ENCODE measurements at places on chromosomes 4 and X.
A peak's percentile ranks its signal among the peaks of the same experiment; 100 is the strongest.

DNA sequence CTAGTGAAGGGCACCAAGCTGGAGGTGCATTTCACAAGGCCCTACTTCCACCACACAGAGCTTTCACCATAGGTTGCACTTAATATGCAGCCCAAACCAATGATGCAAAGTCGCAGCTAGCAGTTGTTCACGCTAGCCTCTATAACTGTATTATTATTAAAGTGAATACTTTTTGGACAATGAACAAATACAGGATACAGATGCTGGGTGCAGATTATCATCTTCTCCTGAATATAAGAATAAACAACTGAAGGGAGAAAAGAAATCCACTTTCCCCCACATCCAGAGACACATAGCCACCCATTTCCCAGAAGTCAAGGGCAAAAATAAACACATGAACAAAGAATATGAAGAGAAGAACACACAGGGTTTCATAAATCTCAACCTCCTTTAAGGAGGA is 107.2 kb downstream of the PRDM5 start:
- no peak for DNase-seq

DNA sequence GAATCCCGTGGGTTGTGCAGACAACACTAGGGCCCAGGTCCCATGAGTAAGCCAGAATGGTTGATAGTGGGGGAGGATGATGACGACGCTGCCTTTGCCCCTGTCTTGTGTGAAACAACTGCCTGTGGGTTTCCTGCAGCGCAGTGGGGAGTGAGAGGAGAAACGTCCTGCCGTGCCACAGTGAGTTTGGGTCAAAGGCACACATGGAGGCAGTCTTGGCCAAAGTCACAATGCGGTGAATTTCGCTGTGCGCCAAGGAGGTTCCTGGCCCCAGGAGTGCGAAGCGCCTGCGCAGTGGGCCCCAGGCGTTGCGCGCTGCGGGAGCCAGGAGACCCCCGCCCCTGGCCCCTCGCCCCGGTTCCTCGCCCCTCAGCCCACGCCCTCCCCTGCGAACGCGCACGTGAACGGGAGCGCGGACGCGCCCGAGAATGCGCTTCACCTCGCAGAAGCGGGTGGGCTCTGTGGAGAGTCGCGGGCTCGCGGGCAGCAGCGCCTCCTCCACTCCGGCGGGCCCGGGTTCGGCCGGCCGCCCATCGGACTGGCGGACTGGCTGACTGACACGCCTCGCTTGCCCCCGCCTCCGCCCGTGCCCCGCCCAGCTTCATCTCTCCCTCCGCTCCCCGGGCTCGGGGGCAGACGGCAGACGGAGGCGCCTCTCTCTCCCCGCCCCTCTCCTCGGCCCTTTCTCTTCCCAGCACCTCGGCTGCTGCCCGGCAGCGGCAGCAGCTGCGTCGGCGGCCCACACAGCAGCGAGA is at the start of gene NUDT10:
NUDT10 (plus strand) TSS at position 635 of the 755 bp plus-strand sequence. CDS start 144 bp downstream, outside the sequence.
- peak; percentile 6 for DNase-seq

DNA sequence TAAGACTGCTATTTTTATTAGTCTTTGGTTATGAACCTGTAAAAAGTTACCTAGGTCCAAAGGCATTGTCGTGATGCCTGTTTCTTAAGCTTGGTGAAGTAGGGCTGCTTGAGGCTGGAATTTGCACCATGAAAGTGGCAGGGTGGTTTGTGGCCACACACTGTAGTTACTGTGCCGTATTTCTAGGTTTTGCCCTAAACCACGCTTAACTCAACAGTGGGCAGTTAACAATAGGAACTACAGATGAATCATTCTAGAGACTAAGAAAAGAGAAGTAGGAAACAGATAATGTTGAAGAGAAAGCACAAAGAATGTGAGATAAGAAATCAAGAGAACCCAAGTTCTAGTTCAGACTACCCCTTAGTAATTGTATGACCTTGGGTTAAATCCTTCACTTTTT is 11.5 kb downstream of the ETNPPL start:
- no peak for DNase-seq

- no peak for DNase-seq
These were observed 56.4 kb upstream of the CDKN2AIP start for GRCh38 chr4:183388021-183388420.

- DNase-seq = peak; percentile 61
These were observed at the start of gene TLR10 for GRCh38 chr4:38782452-38783108. TSS of gene TLR10 (minus strand) at chr4:38782990. CDS start at chr4:38775590, 7,400 bp downstream.

DNA sequence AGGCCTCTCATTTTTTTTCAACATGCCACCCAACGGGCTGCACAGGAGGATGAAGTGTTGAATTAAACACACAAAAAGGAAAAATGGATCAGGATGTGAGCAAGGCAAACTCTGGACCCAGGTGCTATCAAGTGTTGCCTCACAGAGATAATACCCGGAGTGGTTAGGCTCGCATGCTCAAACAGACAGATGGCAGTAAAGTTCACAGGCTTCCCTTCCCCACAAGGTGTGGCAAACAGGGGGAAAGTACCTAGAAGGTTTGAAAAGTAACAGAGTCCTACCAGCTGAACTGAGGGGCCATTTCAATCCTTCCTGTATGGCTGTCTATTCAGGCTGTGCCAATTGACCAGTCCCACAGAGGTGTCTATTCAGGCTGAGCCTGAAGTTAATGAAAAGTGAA is 123.9 kb upstream of the GC start:
- no peak for DNase-seq

- DNase-seq = no peak
These were observed 39.9 kb upstream of the PCDH18 start for GRCh38 chr4:137572163-137572562.

GRCh38 chr4:38455092-38455862 is 208.7 kb upstream of the KLF3 start:
- DNase-seq = peak; percentile 7

DNA sequence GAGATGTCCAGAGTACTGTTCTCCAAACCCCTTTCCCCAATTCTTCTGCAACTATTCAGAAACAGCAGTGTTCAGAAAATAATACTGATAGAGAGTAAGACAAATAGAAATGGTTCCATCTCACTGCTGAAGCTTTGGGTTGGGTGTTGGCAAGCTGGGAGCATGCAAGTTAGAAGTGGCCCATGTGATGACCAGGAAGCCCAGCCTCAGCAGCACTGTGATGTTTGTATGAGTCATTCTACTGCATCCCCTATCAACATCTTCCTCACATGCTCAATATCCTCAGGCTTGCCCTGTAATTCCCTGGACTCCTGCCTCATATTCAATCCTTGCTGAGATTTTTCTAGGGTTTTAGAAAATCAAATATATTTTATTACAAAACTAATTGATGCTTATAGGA is 96.5 kb downstream of the CHRDL1 start:
- no peak for DNase-seq

DNA sequence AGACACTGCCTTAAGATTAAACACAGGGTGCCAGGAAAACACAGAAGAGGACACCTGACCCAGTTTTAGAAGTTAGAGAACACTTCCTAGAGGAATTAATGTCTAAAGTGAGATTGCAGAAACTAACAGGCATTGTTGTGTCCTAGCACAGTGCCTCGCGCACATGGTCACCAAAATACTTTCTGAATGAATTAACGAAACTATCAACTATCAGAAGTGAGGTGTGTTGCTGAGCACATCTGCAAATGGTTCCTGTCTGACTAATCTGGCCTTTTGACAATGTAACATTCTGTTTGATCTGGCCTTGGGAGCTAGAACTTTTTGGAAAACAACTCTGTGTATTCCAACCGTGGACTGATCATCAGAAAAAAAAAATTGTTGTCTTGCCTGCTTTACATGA is 556.8 kb upstream of the LCORL start:
- DNase-seq = no peak

DNA sequence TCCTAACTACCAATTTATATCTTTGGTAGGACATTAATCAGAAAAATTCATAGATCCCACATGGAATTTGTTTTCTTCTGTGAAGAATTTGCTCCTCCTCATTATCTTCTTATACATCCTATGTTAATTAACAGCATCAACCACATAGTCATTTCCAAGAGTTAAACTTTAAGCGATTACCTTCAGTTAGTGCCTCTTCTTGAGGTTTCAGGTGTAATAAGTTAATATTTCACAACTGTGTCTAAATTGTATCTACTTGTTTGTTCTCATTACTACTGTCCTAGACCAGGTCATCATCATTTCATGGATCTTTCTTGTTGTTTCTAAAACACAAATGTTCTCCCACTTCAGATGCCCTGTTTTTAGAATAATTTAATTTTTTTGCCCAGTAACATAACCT is 457.9 kb downstream of the FAT4 start:
- DNase-seq = no peak

- DNase-seq = peak; percentile 94
These were observed 42.1 kb downstream of the RHOH start for GRCh38 chr4:40238700-40239548.

- no peak for DNase-seq
These were observed 12.7 kb downstream of the PRIMPOL start for GRCh38 chr4:184662236-184662635.

GRCh38 chrX:151019856-151020255 is 36.7 kb downstream of the HMGB3 start:
- no peak for DNase-seq

GRCh38 chrX:130682990-130683389 is 220.0 kb downstream of the ENOX2 start:
- DNase-seq = no peak

- no peak for DNase-seq
These were observed 71.8 kb downstream of the FAM193A start for GRCh38 chr4:2608291-2608690.

GRCh38 chr4:74932832-74933561 is at the start of gene PARM1:
TSS of gene PARM1 (plus strand) at chr4:74933116. CDS start at chr4:74933328, 212 bp downstream.
- DNase-seq = peak; percentile 5

DNA sequence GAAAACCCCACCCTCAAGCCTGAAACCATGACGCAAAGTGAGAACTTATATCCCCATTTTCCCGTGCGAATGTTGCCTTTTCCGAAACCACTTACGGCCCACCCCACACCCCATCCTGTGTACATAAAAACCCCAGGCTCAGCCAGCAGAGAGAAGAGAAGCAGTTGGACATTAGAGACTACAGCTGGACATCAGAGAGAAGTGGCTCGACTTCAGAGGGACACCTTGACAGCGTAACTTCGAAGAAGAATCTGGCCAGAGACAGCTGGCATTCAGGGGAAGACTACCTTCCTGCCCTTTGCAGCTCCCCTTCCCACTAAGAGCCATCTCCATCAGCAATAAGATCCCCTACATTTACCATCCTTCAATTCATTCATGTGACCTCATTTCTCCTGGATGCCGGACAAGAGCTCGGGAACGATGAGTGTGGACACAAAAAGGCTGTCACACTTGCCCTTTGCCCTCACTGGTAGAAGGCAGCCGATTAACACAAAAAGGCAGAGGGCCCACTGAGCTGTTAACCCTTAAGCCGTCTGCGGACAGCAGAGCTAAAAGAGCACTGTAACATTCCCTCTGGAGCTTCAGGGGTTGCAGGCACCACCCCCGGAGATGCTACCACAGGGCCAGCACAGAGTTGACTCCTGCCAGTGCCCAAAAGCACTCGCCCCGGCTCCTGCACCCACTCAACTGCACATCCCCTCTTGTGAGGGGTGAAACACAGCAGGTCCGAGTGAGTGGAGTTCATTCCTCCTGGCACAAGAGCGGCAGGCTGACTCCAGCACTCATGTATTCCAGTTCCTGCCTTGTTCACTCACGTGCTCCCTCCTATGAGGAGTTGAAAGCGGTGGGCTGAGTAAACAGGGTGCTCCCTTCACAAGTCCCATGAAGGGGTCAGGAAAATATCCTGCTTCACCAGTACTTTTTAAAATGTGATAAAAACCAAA is 7.5 kb downstream of the CHM start:
- DNase-seq = no peak

DNA sequence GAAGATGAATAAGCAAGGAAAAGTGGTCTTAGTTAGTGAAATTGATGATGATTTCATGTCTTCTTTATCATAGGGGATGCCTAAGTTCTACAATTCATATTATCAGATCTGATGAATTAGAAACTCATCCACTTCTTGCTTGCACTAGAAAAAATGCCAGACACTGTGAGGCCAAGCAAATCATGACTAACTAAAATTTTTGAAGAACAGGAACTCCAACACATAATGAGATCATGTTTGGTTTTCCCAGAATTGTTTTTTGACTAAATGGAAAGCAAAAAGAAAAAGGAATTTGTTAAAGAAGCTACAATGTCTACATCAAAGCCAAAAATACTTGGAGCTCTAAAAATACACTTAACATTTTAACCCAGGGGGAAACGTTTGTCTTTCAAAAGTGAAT is 120.4 kb downstream of the ARSF start:
- DNase-seq = no peak

DNA sequence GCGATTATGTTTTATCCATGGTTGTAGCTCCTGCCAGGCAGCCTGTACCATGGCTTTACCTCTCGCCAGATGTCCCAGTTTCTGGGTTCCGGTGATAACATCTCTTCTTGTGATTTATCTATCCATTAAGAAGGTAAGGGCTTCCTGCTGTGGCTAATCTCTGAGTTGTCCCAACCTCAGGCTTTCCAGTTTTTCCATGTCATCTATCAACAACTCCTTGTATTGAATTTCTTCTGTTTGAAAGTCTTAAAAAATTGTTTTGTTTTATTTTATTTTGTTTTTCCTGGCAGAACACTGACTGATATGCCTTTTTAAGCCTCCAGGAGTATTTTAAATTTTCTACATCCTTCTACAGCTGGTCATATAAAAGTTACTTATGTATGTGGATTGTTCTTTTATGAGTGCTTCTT is 241.9 kb downstream of the ANTXR2 start:
- no peak for DNase-seq

DNA sequence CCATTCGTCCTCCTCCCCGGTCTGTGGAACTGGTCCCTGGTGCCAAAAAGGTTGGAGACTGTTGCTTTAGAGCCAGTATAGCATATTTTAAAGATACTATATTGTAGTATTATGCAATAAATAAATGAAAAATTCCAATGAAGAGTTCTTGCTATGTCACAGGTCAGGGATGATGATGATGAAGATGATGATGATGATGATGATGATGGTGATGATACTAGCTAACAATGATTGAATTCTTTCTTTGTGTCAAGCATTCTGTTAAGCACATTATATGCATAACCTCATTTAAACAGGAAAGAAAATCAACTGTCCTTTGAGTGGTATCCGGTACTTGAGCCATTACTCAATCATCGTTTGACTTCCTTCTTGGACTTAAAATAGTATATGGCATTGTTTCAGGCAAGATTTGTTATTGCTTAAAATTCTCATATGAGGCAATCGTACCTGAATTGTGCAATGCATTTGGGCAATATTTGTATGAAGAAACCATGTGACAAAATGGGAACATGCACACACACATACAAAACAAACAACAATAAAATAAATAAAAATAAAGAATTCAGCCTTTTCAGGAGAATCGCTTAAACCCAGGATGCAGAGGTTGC is 22.8 kb upstream of the TLR2 start:
- no peak for DNase-seq

- no peak for DNase-seq
These were observed 155.9 kb downstream of the SHOX start for GRCh38 chrX:786441-786881.

DNA sequence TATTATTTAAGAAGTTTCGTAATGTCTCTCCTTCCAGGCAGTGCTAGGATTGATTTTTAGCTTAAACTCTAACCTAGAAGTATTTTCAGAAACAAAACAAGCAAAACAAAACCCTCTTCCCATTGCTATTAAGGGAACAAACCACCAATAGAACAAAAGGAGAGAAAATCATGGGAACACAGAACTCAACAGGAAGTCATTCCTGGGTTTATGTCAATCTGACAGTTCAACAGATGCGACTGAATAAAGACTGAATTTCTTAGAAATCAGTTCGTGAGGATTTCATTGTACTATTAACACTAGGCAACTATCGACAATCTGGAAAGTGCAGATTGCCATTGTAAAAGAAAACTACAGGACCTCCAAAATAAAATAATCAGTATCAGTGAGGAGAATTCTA is 229.1 kb upstream of the SMIM31 start:
- DNase-seq = no peak
